ENCODE measurements at places on chromosomes 12 and 14.

- peak overlapping the region; percentile 18 for H3K27ac ChIP-seq
- no peak overlapping the region for H3K4me3 ChIP-seq
- peaks cover 9% of the 10 kb centered on the region for H3K4me1 ChIP-seq
- no peak for DNase-seq
- H3K27me3 ChIP-seq: peaks cover 4% of the 10 kb centered on the region
These were observed 35.1 kb downstream of the CCNK start for GRCh38 chr14:99516156-99516870.

DNA sequence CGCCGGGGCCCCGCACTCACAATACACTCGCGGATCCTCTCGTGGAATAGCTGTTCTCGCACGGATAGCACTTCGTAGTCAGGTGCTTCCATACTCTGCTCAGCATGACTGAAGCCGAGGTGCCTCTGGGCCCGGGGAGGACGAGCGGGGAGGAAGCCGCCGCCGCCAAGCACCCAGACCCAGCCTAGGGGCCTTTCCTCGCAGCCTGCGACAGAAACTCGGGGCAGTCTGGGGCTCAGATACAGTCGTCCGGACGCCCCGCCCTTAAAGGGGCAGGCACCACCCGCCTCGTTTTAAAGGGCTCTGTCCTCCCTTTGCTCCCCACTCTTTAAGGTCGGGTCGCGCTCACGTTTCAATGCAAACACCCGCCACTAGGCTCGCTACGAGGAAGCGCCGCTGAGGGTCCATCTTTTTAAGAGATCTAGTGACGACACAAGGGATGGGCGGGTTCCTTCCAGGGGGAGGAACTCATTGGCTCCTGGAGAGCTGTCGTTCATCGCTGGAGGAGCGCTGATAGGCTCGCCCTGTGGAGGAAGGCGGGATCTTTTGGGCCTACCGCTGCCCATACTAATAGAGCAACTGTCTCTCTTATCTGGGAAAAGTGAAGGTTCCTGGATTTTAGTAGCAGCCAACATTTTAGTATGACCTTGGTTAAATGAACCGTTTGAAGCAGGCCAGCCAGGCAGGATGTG lies at the start of gene LMBR1L:
Gene LMBR1L (minus strand): TSS at position 384 of the 692 bp plus-strand sequence. CDS start 292 bp downstream, at position 92.
- peaks cover 9% of the 10 kb centered on the region for H3K27me3 ChIP-seq
- DNase-seq: peak; percentile 98
- peak within 1 kb of the TSS; percentile 83 for H3K27ac ChIP-seq
- no peaks in the 10 kb centered on the region for H3K36me3 ChIP-seq

GRCh38 chr14:70073924-70074566 lies 114.7 kb downstream of the SLC8A3 start:
- H3K4me3 ChIP-seq: no peak overlapping the region
- peak; percentile 58 for DNase-seq
- no peak overlapping the region for H3K27ac ChIP-seq
- H3K27me3 ChIP-seq: peaks cover 12% of the 10 kb centered on the region
- H3K36me3 ChIP-seq: no peaks in the 10 kb centered on the region

- H3K4me3 ChIP-seq: no peak overlapping the region
- H3K27ac ChIP-seq: no peak overlapping the region
- H3K27me3 ChIP-seq: no peaks in the 10 kb centered on the region
- H3K4me1 ChIP-seq: peaks cover 42% of the 10 kb centered on the region
- peaks cover 7% of the 10 kb centered on the region for H3K36me3 ChIP-seq
These were observed 25.4 kb downstream of the PPM1A start for GRCh38 chr14:60274448-60274847.

GRCh38 chr12:71011261-71011660 lies 90.7 kb upstream of the PTPRR start:
- H3K4me1 ChIP-seq: no peaks in the 10 kb centered on the region
- H3K27ac ChIP-seq: no peak overlapping the region
- no peak for DNase-seq
- H3K36me3 ChIP-seq: no peaks in the 10 kb centered on the region

GRCh38 chr12:129902371-129903091 lies 1.3 kb downstream of the TMEM132D start:
- H3K36me3 ChIP-seq: peaks cover 11% of the 10 kb centered on the region
- no peak for DNase-seq
- no peak overlapping the region for H3K4me3 ChIP-seq
- no peaks in the 10 kb centered on the region for H3K27me3 ChIP-seq
- H3K4me1 ChIP-seq: no peaks in the 10 kb centered on the region
- H3K27ac ChIP-seq: no peak overlapping the region

GRCh38 chr14:20641591-20641990 lies at the start of gene OR6S1:
Gene OR6S1 (minus strand): TSS chr14:20641691. CDS start chr14:20641691, 0 bp downstream.
- no peak within 1 kb of the TSS for H3K27ac ChIP-seq
- DNase-seq: no peak
- no peak within 1 kb of the TSS for H3K4me3 ChIP-seq
- H3K4me1 ChIP-seq: 0 out of 2 replicates have a peak, but pooled peaks cover 6% of the 10 kb centered on the region

- peaks cover 3% of the 10 kb centered on the region for H3K27me3 ChIP-seq
- DNase-seq: no peak
- peaks cover 32% of the 10 kb centered on the region for H3K4me1 ChIP-seq
- H3K4me3 ChIP-seq: no peak overlapping the region
- no peaks in the 10 kb centered on the region for H3K36me3 ChIP-seq
These were observed 88.5 kb downstream of the PAPLN start for GRCh38 chr14:73325630-73326299.

- H3K27me3 ChIP-seq: peaks cover 7% of the 10 kb centered on the region
- H3K4me3 ChIP-seq: peak within 1 kb of the TSS; percentile 99
- peaks cover 66% of the 10 kb centered on the region for H3K4me1 ChIP-seq
- peaks cover 10% of the 10 kb centered on the region for H3K36me3 ChIP-seq
- H3K27ac ChIP-seq: peak within 1 kb of the TSS; percentile 99
These were observed at the start of gene SETD3 for GRCh38 chr14:99479906-99480869. Gene SETD3 (minus strand): TSS chr14:99480859. CDS start chr14:99465805, 15,054 bp downstream.

DNA sequence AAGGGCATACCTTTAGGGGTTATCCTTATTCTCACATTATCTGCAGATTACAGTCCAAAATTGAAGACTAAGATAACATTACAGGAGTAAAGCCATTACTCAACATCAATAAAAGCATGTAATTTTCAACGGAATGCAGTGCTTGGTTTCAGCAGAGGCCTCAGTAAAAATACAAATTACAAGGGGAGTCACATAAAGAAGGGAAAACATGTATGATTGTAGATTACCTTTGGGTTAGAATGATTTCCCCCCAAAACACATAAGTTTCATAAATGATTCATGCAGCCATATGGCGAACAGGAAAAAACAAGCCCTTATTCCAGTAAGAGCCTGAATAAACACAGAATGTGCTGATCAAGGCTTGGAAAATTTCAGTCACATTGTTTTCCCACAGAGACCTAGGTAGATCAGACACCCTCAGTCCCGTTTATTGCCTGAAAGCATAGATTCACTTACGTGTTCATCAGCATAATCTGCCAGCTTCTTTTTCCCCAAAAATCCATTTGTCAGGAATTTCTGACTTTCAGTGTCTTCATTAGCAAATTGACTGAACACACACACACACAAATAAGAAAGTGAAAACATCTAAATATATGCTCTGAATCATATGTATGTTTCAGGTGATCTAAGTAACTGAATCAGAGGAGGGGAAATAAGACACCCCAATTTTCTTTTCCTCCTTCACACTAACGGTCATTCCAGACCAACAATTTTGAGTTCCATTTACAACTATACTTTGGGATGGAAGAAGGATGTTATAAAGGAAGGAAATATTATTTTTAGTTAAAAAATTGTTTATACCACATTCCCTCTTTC lies 37.5 kb downstream of the SLC38A4 start:
- peaks cover 66% of the 10 kb centered on the region for H3K4me1 ChIP-seq
- H3K4me3 ChIP-seq: 0 out of 2 replicates have a peak overlapping the region, but pooled peaks have one; percentile 25
- H3K27me3 ChIP-seq: peaks cover 2% of the 10 kb centered on the region
- DNase-seq: peak; percentile 12
- H3K27ac ChIP-seq: peak overlapping the region; percentile 70

DNA sequence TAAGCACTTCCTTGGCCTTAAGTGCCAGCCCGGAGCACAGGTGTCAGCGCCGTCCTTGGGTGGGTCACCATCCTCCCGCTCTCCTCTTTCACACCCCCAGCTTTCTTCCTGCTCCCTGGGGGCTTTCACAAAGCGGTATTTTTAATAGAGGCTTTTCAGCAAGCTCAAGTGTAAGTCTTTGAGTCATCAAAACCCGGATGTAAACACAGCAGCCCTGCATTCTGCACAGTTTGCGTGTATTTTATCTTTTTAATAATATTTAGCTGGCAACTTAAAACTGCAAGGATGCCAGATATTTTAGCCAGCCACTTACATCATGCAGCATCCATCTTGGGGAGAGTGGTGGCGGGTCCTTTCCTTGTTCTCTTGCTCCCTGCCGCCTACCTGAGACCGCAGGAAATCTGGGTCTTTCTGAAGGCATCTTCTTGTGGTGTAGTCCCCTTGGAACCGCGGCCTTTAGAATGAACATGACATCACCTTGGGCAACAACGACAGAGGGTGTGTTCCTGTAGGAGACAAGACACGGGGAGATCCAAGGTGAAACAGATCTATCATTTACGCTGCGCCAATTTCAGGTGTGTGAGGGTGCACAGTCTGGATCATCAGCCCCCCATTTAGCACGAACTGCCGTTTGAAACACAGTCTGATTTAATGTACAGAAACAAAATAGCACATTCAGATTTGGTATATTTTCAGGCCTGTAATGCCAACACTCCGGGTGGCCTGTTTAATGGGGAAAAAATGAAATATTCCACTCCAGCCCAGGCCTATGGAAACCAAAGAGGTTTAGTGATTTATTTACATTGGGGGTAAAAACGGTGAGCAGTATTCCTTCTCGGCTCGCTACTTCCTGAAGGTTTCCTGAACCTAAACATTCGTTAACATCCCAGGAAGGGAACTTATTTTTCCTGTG lies 12.5 kb upstream of the IRF2BPL start:
- peaks cover 97% of the 10 kb centered on the region for H3K4me1 ChIP-seq
- peaks cover 2% of the 10 kb centered on the region for H3K27me3 ChIP-seq
- peak overlapping the region; percentile 99 for H3K27ac ChIP-seq
- no peaks in the 10 kb centered on the region for H3K36me3 ChIP-seq
- peak overlapping the region; percentile 86 for H3K4me3 ChIP-seq
- DNase-seq: peak; percentile 92

- no peak overlapping the region for H3K4me3 ChIP-seq
- no peak for DNase-seq
- H3K4me1 ChIP-seq: peaks cover 19% of the 10 kb centered on the region
These were observed 46.2 kb downstream of the DPF3 start for GRCh38 chr14:72847721-72848120.

DNA sequence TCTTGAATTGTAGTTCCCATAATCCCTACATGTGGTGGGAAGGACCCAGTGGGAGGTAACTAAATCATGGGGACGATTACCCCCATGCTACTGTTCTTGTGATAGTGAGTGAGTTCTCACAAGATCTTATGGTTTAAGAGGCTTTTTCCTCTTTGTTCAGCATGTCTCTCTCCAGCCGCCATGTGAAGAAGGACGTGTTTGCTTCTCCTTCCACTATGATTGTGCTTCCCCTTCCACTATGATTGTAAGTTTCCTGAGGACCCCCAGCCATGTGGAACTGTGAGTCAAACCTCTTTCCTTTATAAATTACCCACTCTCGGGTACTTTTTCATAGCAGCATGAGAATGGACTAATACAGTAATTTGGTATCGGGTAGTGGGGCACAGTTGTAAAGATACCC lies 97.3 kb downstream of the PPP1R12A start:
- no peak overlapping the region for H3K27ac ChIP-seq
- H3K36me3 ChIP-seq: peaks cover 72% of the 10 kb centered on the region
- no peak for DNase-seq
- H3K4me1 ChIP-seq: peaks cover 46% of the 10 kb centered on the region

- H3K4me3 ChIP-seq: no peak overlapping the region
- no peaks in the 10 kb centered on the region for H3K36me3 ChIP-seq
- no peaks in the 10 kb centered on the region for H3K4me1 ChIP-seq
- no peaks in the 10 kb centered on the region for H3K27me3 ChIP-seq
These were observed 4.2 kb downstream of the CCDC60 start for GRCh38 chr12:119338593-119339363.

DNA sequence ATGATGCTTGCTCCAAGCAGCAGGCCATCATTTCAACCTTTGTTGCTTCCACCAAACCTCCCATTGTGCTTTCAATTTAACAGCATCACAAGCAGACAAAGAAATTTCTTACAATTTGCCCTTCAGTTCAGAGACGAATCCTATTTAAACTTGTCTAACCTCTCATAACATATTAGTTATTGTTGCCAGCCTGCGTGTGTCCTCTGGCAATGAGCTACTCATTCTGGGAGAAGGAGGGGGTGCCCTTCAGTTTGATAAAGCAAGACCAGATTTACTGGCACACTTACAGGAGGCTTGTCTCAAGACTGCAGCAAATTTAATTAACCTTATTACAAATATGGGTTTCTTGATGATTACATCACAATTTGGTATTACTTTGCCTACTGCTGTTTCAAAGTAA lies 203.6 kb upstream of the SOX5 start:
- no peak overlapping the region for H3K4me3 ChIP-seq
- DNase-seq: no peak
- no peaks in the 10 kb centered on the region for H3K36me3 ChIP-seq
- H3K27me3 ChIP-seq: no peaks in the 10 kb centered on the region
- H3K4me1 ChIP-seq: no peaks in the 10 kb centered on the region
- H3K27ac ChIP-seq: no peak overlapping the region

GRCh38 chr12:28110329-28110728 lies 79.9 kb upstream of the CCDC91 start:
- H3K36me3 ChIP-seq: no peaks in the 10 kb centered on the region
- no peak for DNase-seq
- H3K4me1 ChIP-seq: peaks cover 37% of the 10 kb centered on the region
- H3K27me3 ChIP-seq: no peaks in the 10 kb centered on the region
- H3K4me3 ChIP-seq: no peak overlapping the region

GRCh38 chr12:98137278-98137677 lies 378.1 kb upstream of the TMPO start:
- H3K4me3 ChIP-seq: no peak overlapping the region
- no peak overlapping the region for H3K27ac ChIP-seq
- DNase-seq: no peak
- H3K27me3 ChIP-seq: no peaks in the 10 kb centered on the region

DNA sequence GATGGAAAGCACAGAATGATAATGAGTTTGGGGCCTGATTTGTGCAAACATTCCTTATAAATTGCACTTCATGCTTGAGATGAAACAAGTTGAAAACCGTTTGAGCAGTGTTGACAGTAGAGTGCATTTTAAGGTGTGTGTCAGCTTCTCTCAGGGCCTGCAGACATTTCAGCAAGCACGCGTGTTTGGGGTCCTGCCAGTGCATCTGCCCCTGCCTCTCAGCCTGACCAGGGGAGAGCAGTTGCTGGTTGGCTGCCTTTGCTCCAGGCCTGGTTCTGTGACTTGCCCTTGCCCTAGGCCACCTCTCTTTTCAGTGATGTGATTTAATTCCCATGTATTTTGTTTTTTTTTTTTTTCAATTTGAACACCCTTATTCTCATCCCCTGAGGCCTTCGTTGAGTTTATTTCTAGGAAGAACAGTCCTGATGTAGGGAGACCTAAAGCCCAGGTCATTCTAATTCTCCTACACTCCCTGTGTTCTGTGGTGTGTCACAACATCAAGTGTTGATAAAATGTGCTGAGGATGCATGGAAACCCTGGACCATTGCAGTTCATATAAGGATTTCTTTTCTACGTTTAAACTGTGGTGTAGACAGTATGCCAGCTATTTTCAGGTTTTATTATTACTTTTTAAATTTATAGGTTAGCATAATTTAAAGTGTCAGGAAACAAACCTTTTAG lies 40.1 kb upstream of the AMN start:
- H3K27me3 ChIP-seq: peaks cover 2% of the 10 kb centered on the region
- no peak for DNase-seq
- H3K4me1 ChIP-seq: no peaks in the 10 kb centered on the region
- no peak overlapping the region for H3K27ac ChIP-seq
- H3K4me3 ChIP-seq: no peak overlapping the region
